ENCODE measurements at places on chromosomes 1 and 21.
A peak's percentile ranks its signal among the peaks of the same experiment; 100 is the strongest.

GRCh38 chr21:23712166-23712565 is 1895.1 kb downstream of the MRPL39 start:
- DNase-seq = no peak

GRCh38 chr1:50720457-50721053 is 239.5 kb downstream of the FAF1 start:
- DNase-seq = no peak

DNA sequence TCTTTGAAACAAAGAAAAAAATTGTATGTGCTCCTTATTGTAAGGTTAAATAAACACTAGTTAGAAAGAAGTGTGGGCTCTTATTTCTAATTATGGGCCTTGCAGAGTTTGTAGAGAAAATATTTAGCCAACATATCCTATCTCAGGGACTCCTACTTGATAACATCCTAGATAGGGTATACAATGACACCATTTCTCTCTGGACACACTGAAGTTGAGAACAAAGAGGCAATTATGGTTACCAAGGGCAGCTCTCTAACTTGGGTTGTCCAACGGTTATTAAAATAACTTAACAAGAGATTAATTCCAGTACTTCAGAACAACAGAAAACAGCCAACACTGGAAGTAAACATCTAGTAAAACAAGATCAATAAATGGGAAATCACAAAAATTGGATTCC is 69.0 kb upstream of the ZC3H11B start:
- DNase-seq = no peak

GRCh38 chr21:25425156-25425555 is 182.1 kb downstream of the MRPL39 start:
- no peak for DNase-seq

- peak; percentile 97 for DNase-seq
Observed at GRCh38 chr1:98201666-98202081, 280.8 kb upstream of the DPYD start.

- no peak for DNase-seq
Observed at GRCh38 chr1:228104526-228105269, 1.6 kb upstream of the C1orf35 start.

DNA sequence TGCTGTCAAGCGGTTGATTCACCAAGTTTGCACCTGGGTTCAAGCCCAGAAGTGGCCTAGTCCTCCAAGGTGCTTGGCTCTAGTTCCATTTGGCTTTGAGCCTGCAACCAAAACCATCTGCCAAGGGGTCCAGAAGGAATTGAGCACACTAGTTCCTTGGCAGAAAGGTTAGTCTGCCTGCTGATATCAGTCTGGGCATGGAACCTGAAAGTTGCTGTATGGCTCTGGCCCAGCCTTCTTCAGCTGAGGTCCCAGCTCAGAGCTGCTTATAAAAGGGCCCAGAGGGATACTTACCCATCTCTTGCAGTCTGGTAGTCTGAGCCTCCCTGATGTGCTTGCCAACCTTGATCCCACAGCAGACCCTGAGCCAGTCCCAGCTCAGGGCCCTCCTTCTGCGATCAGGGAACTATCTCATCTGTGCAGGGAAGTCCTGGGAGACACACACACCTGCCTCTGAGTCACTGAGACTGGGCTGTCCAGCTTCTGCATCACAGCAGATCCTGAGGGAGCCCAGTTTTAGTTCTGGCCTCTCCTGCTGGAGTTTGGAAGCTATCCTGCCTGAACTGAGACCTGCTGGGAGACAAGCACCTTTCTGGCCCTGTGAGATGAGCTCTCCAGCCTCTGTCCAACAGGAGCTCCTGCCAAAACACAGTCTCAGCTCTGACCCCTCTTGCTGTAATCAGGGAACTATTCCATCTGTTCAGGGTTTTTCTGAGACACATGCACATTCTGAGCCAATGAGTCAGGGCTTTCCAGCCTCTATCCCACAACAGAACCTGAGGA is 75.8 kb downstream of the CTH start:
- peak; percentile 93 for DNase-seq

- DNase-seq = no peak
Observed at GRCh38 chr1:53038566-53038965, 23.4 kb upstream of the PODN start.

GRCh38 chr1:154435599-154436200 is 30.6 kb downstream of the IL6R start:
- DNase-seq = no peak

GRCh38 chr1:103761896-103762295 is 12.2 kb downstream of the AMY1C start:
- DNase-seq = no peak

GRCh38 chr1:169943963-169944526 is 50.3 kb upstream of the SCYL3 start:
- no peak for DNase-seq

GRCh38 chr21:41706678-41707077 is 60.2 kb downstream of the RIPK4 start:
- no peak for DNase-seq

- no peak for DNase-seq
Observed at GRCh38 chr21:29170944-29171343, 40.5 kb downstream of the MAP3K7CL start.

- DNase-seq = no peak
Observed at GRCh38 chr1:199508653-199509052, 518.9 kb upstream of the NR5A2 start.
